ENCODE measurements at places on chromosomes 1 and 21.

GRCh38 chr1:224542783-224543440, 73.2 kb upstream of the CNIH3 start:
- DNase-seq = no peak

- DNase-seq = no peak
These were observed 318.1 kb downstream of the KCNH1 start for GRCh38 chr1:210815641-210816550.

DNA sequence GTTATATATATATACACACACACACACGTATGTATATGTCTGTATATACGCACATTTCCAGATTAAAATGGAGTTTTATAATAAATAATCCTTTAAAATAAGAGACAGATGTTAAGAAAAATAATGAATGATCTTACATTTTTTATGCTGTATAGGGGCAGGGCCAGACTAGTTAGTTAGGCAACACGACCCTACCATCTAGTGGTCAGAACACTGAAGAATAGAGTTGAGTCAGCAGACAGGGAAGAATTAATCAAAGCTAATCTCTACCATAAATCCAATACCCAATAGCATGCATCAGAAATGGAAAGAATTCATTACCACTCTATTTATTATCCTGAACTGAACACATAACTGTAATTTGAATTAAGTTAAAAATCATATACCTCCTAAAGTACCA, 156.7 kb downstream of the BRINP3 start:
- peak; percentile 12 for DNase-seq

DNA sequence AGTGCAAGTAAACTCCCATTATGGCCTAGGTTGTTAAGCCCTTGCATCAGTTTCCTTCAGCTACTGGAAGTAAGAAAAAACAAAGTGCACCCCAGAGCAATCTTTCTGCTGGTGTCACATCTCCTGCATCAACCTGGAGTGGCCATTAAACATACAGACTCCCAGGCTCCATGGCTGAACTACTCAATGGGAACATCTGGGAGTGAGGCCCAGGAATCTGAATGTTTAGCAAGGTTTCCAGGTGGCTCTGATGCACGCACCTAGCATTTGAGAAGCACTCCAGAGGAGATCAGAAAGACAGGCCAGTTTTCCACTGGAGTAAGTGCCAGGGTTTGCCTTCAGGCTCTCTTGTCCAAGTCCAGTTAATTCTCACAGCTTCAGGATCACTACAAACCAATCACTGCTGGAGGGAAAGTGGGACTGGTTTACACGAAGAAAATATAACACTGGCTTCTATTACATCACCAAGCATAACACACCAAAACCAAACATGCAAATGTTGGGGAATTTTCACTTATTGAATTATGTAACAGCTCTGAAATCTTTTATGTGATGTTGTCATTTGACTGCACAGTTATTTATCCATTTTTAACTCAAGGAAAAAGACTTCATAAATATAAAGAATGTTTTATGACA, 22.3 kb upstream of the ABCA4 start:
- no peak for DNase-seq

GRCh38 chr1:185704181-185704580, 30.0 kb upstream of the HMCN1 start:
- DNase-seq = no peak

DNA sequence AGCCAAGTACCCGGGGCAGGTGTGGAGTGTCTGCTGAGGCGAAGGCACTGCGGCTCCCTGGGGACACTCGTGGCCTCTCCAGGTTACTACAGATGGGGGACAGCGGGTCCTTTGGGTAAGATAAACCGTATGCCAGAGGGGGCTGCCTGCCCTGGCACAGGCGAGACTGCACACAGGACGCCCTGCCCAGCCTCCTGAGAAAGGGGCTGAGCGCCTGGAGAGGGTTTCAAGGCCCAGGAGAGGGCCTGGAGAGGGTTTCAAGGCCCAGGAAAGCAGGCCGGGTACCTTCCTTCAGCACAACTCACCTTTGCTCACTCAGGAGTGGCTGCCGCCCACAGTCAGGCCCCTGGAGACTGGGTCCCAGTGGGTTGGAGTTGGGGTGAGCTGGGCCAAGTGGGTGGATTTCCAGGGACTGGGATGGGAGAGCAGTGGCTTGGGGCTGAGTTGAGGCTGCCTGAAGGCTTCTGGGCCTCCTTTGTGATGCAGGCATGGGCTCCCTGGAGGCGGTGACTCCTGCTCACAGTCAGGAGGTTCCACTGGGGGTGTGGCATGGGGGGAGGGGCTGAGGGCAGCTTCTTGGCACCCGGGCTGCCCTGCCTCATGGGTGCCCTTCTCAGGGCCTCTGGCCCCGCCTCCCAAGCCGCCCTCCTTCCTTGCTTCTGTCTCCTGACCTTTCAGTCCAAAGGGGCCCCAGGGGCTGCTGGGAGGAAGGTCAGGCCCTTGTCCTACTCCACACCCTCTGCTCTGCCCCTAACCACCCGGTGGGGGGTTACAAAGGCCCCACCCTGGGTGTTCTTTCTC, at the start of gene MMEL1:
TSS of gene MMEL1 (minus strand) at position 456 of the 801 bp plus-strand sequence. CDS start 3,532 bp downstream, outside the sequence.
- DNase-seq = no peak

- peak; percentile 77 for DNase-seq
These were observed 43.5 kb downstream of the LGR6 start for GRCh38 chr1:202237052-202237451.

- no peak for DNase-seq
These were observed 95.5 kb upstream of the DPT start for GRCh38 chr1:168824418-168825065.
